Fibroblast of skin of right biceps (primary cell): ENCODE measurements at places on chromosomes 13 and 19.
A peak's percentile ranks its signal among the peaks of the same experiment; 100 is the strongest.

- DNase-seq = no peak
Observed at GRCh38 chr13:103184413-103184812, 118.2 kb upstream of the SLC10A2 start.

DNA sequence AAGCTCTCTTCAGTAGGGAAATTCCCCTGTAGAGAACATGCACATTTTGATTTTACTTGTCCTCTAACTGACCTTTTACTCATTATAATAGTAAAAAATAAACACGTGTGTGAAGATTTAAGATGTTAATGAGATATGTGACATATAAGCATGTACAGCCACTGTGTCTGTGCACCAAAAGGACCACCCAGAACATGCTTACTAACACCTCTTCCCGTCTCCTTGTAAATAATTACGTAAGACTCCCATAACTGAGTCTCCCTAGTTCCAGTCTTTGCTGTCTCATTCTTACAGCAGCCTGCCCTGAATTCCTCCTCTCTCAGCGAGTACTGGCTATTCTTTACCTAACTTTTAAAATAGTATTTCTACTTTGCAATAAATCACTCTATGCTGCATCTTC is 53.6 kb downstream of the ZNF100 start:
- DNase-seq = no peak

DNA sequence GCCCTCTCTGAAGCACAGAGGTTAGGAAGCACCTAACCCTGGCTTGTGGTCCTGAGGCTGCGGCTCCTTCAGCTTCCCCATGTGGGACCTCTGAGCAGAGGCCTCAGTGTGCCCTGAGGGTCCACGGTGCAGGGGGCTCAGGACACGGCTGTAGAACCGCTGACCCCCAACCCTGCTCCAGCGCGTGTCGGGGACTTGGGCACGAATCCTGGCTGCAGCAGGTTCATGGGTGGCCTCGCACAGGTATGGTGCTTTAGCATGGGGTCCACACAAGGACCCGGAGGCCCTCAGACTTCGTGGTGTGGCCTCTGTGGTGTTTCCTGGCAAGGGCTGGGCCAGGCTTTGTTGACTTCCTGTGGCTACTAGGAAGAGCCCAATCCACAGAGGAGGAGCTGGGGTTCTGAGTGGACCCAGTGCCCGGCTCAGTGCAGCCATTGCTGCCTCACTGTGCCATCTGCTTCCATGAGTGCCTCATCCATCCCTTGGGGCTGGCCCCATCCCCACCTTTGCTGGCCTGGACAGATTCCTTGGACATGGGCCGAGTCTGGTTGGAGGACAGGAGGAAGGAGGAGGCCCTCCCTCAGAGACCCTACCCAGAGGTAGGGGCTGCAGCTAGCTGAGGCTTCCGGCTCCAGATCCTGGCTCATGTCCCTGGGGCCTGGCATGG is 24.5 kb downstream of the ZBTB7A start:
- DNase-seq = no peak

DNA sequence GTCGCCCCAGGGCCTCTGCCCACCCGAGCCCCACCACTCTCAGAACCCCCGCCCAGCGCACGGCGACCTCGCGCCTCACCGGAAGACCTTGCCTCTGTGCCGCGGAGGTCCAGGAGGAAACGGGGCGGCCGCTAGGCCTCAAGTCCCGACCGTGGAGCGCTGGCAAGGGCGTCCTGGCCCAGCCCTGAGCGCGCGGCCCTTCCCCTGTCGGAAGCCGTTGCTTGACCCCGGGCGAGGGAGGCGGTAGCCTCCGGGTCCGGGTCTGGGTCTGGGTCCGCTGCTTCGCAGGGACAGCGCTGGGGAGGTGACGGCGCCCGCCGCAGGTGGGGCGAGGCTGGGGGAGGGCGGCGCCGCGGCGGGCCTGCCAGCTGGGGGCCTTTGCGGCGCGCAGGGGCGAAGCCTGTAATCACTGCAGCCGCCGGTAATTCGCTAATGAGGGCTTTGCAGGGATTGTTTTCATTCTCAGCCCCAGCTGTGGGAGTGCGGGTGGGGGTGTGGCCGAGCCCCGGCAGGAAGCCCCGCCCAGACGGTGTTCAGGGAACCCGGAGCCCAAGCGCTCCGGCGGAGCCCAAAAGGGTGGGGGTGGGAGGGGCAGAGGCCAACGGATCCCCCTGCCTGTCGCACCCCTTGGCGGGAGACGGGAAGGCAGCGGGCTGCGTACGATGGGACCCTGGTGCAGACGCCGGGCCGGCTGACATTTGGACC is 8.6 kb downstream of the C19orf25 start:
- no peak for DNase-seq

DNA sequence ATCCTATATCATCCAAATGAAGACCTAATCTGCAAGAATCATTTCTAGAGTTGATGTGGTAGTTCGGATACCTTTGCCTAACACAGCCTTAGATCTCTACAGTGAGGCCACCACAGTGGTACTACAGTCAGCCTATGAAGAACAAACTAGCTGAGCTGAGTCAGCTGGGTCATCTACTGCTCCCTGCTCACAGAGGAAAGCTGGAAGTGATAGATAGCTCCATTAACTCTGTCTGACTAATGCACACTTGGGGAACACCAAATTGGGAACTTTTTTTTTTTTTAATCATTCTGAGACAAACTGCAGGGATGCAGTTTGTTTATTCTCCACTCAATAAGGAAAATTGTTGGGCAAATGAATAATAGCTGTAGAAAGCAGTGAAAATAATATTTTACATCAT is 1160.6 kb downstream of the PCDH9 start:
- peak; percentile 46 for DNase-seq
